ENCODE measurements at places on chromosomes 7 and 10.

DNA sequence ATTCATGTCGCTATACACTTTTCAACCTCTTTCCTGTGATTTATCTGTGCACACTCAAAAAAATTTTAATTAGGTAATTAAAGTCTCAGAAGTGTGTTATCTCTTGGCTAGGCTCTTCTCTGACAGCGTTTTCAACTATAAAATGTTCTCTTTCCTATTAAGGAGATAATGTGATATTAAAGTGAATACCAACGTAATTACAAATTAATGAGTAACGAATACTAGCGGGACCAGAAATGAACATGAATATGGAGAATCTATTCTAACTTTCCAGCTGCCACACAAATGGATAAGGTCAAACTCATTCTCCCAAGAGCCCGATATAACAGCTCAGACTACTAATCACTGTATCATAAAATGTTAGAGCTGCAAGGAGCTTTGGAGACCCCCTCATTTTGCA is 12.0 kb downstream of the COL1A2 start:
- no peak for DNase-seq

DNA sequence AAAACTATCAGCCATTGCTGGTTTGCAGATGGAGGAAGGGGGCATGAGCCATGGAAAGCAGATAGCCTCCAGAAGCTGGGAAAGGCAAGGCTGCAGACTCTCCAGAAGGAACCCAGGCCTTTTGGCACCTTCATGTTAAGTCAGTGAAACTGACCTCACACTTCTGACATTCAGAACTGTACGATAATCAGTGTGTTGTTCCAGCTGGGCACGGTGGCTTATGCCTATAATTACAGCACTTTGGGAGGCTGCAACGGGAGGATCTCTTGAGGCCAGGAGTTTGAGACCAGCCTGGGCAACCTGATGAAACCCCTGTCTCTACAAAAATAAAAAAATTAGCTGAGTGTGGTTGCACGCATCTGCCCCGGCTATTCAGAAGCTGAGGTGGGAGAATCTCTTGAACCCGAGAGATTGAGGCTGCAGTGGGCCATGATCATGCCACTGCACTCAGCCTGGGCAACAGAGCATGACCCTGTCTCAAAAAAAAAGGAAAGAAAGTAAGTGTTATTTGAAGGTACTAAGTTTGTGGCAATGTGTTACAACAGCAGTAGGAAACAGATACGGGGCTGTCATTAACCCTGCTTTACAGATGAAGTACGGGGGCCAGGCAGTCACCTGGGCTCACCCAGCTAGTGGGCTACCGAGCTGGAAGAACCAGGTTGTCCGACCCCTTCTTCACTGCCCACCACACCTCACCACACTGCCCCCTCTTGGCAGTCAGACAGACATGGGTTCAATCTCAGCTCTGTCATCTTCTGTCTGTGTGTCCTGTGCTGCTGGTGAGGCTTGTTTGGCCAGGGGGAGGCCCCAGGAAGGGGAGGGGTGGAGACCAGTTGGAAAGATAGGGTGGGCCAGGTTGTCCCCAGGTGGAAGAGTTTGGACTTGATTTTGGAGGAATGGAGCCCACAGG is 18.3 kb downstream of the CHST3 start:
- no peak for DNase-seq

GRCh38 chr7:128932862-128933179 is 4.9 kb upstream of the IRF5 start:
- DNase-seq: no peak

DNA sequence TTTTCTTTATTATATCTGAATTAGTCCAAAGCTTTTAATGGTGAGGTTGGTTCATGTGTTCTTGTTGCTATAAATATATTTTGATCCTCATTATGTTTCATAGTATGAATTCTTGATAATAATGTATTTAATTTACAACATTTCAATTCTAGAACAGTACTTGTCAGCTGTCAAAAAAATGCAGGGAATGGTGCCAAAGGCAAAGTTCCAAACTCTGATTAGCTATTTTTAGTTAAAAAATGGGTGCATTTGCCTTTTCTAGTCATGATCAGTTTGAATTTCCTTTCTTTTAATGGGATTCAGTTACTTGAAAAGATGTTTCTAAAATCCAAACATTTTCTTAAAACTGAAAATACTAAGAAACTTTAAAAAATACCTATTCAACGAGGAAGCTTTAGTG is 49.6 kb downstream of the ANKIB1 start:
- DNase-seq: no peak

DNA sequence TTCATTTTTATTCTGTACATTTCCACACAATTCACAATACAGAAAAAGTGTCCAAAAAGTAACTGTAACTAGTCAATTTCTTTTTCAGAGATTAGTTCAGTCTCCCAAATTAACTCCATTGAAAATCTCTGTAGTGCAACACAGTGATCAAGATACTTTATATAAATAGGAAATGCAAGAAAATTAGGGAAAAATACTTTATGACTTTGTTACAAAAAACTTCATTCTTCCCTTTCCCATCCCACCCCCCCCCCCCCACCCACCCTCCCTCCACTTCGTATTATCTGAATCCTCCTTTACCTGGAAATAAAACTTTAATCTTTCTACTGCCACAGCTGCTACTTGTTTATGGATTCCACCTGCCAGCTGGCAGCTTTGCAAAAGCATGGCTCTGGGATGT is 37.5 kb upstream of the PTN start:
- DNase-seq: no peak

DNA sequence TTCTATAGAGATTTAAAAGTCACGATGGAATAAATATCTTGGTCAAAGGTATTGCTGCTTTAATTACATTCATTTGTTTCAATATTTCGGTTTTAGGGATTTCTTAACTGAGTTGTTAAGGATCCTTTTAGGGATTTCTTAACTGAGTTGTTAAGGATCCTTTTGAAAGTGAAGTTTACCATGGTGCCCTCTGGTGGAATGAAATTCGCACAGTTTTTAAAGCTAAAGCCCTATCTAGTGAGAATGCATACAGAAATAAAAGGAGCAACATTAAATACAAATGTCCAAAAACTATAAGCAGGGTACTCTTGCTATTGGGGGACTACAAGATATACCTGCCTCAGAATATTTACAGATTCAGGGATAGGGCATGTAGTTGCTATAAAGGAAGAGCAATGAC is 193.7 kb downstream of the RNLS start:
- no peak for DNase-seq

DNA sequence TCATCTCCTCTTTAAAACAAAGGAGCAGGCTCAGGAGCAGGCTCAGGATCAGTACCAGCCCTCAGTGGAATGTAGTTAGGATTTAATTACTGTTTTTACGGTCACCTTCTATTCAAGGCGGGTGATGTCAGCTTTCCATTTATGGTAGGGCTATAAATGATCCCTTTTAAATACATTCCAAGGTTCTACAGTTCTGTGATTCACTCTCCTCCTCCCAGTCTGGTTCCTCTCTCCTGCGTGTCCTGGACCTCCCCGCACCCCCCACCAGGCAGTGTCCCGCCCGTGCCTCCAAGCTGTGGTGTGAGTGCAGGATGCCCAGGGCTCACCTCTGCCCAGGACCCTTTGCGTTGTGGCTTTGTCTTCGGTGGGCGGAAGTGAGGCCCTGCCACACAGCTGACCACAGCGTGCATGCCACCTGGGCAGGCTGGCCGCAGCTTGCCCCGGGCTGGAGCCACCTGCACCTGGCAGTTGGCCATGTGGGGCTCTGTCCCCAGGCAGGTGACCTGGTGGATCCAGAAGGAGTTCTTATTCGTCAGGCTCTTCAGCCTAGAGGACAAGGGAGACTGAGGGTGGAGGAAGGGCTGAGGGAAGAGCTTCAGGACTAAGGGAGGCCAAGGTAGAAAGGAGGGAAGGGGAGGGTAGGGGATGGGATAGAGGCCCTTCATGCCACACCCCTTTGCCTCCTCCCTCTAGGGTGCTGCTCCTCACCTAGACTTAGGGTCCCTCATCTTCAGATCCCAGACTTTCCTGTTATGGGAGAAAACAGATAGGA is 9.1 kb downstream of the LOXL4 start:
- DNase-seq: no peak

DNA sequence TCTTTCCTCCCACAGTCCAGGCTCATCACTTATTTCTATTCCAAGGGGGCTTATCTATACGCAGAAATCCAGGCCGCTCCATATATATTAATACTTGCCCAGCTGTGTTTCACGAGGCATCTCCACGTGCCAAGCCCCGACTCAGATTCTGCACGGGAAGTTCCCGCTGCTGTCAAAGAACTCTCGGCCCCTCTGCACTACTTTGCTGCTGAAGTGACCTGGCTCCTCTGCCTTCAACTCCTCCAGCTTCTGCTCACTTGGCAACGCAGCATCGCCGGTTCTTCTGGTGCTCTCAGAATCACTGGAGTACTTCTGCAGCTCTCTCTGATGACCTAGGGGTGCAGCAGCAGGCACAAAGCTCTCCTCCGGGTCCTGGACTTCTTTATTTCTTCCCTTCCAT is 9.7 kb upstream of the CHST12 start:
- DNase-seq: no peak

GRCh38 chr7:29421010-29421956 is 142.4 kb upstream of the PRR15 start:
- DNase-seq: no peak

DNA sequence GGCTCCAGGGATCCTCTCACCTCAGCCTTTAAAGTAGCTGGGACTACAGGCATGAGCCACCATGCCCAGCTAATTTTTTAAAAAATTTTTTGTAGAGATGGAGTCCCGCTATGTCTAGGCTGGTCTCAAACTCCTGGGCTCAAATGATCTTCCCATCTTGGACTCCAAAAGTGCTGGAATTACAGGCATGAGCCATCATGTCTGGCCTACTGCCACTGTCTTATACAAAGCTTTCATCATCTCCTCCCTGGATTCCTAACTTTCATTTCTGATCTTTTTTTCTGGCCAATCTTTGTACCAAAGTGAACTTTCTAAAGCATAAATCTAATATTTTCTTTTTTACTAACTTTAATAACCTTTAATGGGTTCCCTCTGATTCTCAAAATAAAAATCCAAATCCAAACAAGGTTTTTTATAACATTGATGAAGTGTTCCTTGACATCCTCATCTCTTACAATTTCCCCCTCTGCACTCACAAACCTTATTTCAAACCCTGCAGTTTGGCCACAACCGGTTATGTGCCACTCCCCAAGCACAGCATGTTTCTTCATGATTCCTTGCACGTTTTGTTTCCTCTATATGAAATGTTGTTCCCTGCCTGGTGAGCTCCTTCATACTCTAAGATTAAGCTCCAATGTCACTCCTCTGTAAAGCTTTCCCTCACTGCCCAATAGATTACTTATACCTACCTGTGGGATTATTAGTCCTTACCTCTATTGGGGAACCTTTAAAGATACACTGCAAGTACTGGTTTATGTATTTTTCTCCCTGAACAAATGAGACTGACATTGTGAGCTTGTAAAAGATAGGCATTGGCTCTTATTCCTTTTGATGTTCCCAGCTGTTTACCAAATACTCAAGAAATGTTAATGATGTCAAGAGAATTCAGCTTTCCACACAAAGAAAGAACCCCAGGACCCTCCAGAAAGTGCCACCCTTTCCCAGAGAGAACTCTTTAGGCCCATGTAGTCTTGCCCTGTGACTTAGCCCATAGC is 101.7 kb downstream of the HOXA1 start:
- DNase-seq: no peak

DNA sequence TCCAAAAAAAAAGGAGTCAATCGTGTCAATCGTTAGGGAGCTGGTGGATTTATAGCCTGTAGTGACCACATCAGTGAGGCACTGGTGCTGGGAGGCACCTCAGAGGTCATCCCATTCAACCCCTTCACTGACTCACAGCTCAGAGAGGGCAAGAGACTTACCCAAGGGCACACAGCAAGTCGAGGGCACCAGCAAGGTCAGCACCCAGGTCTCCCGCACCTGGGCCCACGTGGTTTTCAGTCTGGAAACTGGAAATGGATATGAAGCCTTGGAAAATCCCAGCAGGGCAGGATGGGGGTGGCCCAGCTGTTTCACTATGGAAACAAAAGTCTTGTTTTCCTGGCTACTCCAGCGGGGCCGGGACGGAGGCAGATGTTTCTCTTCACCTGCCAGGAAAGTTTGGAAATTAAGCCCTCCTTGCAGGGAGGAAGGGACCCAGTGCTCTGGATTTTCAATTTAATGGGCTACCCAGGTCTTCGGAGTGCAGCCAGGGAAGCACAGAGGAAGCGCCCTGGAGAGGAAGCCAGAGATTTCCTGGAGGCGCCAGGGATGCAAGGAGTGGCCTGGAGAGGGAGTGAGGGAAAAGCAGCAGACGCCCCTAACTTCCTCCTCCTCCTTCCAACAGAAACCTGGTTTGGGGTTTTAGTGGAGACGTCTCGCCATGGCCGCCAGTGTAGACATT is 157.2 kb upstream of the TNRC18 start:
- DNase-seq: no peak

DNA sequence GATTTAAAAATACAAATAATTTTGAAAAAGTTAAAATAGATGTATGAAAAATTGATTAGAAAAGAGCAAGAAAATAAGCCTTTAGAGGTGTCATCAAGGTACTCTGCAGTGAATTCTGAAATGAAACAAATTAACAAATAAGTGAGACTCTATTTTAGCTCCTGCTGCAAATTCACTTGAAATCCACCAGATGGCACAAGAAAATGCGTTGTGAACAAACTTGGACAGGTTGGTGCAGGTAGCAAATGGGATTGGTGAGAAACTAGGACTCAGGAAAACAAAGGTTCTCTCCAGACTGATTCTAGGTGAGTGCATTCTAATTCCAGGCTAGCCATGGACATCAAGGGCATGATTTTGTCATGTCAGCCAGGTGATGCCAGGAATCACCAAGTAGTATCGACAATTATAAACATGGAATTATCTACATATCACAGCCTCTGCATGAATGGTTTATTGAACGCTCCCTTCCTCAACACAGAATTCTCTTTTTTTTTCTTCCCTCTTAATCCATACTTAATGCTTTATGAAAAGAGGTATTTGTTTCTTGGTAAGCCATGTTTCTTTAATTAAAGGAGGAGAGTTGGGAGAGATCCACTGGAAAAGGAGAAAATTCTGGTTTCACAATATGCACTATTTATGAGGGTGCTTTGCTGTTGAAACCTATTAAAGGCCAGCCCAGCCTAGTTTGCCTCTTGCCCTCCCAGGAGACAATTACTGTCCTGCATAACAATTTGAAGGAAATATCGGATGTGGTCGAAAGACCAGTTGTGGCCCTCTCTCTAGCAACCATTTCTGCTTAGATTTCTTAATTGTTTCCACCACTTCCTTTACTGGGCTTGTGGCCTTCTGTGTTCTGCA is 118.1 kb downstream of the ZNF365 start:
- DNase-seq: no peak

DNA sequence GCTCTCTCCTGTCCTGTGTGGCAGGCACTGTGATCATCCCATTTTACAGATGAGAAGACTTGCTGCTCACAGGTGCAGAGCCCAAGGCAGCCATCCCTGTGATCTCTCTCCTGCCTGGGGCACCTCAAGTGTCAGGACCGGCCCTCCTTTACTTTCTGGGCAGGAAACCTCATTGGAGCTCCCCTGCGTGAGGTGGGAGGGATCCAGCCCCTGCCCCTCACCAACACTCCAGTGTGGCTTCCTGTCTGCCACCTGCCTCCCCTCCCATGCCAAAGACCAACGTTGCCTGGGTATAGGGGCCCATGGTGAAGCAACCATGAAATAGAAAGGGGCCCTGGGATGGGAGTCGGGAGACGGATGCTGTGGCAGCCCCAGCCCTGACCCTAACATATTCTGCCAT is 91.2 kb upstream of the MYL10 start:
- DNase-seq: no peak

- no peak for DNase-seq
Measured at GRCh38 chr7:70408477-70408876, 723.5 kb upstream of the GALNT17 start.

GRCh38 chr7:37247861-37248260 is 200.8 kb downstream of the ELMO1 start:
- DNase-seq: no peak
